ENCODE measurements at places on chromosomes 2 and 18.

GRCh38 chr18:66752733-66753132 is 148.8 kb upstream of the CDH19 start:
- DNase-seq: no peak

DNA sequence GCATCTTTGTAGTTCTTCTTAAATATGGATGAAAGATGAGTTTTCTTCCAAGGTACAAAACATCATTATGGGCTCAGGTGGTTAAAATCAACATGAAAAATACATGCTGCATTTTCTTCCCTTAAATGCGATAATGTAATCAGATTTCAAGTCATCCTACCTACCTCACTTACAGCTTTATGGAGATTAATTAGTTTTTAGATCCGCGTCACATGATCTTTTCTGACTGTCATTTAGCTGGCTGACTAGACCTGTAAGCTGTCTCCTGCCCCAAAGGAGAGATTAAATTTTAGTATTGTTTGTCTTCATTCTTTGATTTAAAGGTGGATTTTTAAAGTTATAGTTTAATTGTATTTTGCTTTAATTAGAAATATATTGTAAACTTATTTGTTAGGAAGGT is 678.0 kb upstream of the ZEB2 start:
- no peak for DNase-seq

DNA sequence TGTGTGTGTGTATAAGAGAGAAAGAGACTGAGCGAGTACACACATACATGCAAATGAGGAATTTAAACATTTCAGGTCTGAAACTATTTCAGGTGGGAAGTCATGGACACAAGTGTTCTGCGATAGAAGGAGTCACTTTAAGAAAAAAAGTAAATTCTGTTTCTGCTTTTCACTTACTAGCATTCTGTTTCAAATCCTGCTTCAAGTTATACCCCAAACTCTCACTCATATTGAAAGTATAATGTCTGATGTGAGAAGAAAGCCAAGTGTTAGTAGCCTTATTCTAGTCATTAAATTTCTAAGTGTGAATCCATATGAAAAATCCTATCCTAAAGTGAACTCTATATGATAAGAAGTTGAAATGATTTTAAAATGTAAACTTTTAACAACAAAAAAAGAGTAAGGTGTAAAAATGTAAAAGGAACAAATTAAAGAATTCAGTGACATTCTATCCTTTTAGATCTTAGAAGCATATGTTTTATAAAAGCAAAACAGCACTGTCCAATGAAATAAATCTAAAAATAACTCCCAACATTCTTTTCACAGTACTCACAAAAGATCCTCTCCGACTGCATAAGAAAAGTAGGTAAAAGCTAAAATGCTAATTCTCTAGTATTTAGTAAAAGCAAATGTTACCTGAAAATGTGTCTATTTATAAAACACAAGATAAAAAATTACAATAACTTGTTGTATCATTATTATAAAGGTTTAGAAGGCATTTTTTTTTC is 570.6 kb downstream of the ZEB2 start:
- DNase-seq: no peak

- DNase-seq: no peak
Observed at GRCh38 chr18:73408469-73408868, 540.7 kb upstream of the NETO1 start.

GRCh38 chr2:9800975-9801726 is 42.1 kb upstream of the TAF1B start:
- no peak for DNase-seq

DNA sequence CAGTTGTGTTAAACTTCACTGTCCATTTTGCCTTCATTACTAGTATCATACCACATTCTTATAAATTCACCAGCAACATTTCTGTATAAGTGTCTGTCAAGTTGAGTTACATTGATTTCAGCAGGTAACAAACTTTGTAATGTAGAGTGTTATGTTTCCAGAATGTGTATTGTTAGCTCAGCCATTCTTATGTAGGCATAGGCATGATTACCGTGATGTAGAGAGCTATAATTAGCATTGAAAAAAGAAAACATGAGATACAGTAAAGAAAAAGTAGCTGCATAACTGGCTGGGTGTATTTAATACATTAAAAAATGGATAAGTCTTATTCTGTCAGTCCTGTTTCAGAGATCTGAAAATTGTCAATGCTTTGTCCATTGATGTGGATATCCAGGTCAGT is 8.5 kb downstream of the KCNJ13 start:
- no peak for DNase-seq

- DNase-seq: no peak
Observed at GRCh38 chr2:96320728-96321622, 4.1 kb upstream of the ITPRIPL1 start.

DNA sequence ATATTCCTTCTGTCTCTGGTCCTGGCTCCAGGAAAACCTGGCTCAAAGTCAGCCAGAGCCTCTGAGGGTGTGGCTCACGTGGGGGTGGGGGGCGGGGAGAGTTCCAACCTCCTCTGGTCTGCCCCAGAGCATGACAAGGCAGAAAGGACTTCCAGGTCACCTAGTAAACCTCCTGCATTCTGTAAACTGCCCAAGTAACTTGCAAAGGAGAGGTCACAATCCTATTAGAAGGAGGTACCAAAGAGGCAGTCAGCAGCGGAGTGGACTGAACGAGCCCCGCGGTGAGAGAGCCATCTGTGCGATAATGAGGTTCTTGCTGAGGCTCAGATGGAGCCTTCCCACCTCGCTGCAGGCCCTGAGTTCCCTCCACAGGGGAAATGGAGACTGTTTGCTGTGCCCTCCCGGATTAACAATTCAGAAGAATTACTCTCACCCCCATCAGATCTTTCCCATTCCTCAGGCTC is 58.9 kb upstream of the GATA6 start:
- DNase-seq: no peak

DNA sequence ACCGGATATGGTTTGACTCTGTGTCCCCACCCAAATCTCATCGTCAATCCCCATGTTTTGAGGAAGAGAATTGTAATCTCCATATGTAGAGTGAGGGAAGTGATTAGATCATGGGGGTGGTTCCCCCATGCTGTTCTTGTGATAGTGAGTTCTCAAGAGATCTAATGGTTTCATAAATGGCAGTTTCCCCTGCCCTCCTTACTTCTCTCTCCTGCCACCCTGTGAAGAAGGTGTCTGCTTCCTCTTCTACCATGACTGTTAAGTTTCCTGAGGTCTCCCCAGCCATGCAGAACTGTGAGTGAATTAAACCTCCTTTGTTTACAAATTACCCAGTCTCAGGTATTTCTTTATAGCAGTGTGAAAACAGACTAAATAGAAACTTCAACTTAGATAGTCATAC is 69.5 kb downstream of the SESTD1 start:
- no peak for DNase-seq

DNA sequence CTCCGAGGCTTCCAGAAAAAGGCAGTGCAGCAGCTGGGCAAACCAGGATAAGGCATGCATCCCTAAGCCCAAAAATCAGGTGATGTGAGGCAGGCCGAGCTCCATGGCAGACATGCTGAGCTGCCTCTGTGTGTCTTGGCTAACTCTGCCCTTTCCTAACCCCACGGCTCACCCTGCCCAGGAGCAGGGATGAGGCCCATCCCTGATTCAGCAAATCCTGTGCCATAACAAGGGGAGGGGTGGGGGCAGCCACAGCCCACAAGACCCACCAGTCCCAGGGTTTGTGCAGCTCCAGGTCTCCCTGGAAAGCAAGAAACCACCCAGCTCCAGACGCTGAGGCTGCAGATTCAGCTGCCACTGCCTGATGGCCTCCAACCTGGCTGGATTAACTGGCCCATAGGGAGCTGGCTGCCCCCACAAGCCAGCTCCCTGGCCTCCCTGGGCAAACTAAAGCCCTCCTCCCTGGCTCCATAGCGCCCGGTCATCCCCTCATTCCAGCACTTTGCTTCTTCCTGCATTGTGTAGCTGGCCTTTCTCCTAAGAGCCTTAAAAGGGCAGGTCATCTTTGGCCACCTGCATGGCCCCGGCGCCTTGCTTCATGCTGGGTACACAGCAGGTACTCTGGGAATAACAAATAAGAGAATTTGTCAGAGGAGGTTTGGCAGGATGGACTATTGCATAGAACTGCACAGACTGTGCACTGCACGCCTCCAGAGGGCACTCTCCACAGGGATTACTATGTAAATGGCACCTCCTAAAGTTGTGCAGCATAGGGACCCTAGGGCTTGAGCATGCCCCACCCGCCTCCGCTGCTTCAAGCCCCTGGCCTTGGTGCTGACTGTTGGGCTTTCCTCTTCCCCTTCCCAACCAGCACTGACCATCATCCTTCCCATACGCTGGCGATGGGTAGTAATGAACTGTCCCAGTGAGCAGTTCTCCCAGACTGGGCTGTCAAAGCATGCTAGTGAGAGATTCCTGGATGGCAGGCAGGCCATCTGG is 10.7 kb downstream of the STEAP3 start:
- DNase-seq: no peak

DNA sequence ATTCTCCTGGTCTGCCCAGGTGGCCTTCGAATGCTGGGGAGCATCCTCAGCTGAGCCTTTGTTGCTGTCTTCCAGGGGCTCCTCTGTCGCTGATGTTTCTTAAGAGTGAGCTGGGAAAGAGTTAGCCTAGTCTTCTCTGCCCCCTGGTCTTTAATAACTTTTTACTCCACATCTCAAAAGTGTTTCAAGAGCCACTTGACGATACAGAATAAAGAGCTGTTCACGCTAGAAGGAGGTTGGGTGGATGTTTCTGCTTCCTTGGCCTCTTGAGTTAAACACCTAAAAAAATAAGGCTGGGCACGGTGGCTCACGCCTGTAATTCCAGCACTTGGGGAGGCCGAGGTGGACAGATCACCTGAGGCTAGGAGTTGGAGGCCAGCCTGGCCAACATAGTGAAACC is 2.8 kb upstream of the BUB1 start:
- DNase-seq: no peak

DNA sequence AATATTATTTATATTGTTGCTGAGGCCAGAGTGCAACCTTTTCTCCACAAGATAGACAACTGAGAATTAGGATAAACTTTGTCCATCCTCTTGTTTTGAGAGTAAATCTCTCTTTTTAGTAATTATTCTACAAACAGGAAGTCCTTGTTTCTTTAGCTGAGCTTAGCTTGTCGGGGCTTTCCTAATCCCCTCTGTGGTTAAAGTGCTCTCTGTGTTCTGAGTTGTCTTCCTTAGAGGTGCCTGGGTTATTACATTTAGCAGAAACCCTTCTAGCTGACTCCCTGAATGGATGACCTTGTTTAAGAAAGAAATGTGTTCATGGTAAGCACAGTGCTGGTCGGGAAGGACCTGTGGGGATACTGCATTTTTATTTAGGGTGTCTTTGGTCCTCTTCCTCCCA is 12.7 kb downstream of the USP39 start:
- no peak for DNase-seq

GRCh38 chr2:218259099-218259961 is 1.5 kb upstream of the GPBAR1 start:
- no peak for DNase-seq

GRCh38 chr2:197357986-197358385 is 47.4 kb upstream of the ANKRD44 start:
- no peak for DNase-seq

DNA sequence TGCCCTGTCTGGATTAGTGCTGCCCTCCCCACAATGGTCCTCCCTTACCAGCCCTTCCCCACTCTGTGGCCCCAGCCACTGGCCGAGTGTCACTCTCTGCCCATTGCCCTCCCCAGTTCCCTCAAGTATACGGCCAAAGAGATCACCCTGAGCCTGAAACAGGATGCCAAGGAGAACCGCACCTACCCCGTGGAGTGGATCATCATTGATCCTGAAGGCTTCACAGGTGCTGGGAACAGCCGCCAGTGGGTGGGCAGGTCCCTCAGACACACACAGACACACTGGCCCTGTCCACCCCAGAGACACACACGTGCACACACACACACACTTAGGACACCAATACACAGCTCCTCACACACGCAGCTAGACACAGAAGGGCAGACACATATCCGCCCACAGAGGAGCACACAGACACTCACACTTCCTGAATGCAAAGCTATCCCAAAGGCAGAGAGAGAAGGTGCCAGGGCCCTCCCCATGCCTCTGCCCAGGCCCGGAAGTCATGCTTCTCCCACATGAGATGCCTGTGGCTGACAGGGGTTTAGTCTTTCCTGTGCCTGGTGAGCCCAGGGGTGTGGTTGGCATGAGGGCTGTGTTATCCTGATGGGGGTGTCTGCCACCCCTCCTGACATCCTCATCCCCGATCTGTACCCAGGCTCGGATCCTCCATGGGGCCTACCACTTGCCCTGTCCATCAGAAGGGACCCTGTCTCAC is 2.9 kb downstream of the CHRND start:
- no peak for DNase-seq

GRCh38 chr2:219565130-219566080 is 5.9 kb downstream of the OBSL1 start:
- DNase-seq: no peak

- no peak for DNase-seq
Observed at GRCh38 chr2:6905668-6906067, 11.5 kb upstream of the RNF144A start.

GRCh38 chr2:75432761-75433361 is 127.9 kb downstream of the EVA1A start:
- DNase-seq: no peak

DNA sequence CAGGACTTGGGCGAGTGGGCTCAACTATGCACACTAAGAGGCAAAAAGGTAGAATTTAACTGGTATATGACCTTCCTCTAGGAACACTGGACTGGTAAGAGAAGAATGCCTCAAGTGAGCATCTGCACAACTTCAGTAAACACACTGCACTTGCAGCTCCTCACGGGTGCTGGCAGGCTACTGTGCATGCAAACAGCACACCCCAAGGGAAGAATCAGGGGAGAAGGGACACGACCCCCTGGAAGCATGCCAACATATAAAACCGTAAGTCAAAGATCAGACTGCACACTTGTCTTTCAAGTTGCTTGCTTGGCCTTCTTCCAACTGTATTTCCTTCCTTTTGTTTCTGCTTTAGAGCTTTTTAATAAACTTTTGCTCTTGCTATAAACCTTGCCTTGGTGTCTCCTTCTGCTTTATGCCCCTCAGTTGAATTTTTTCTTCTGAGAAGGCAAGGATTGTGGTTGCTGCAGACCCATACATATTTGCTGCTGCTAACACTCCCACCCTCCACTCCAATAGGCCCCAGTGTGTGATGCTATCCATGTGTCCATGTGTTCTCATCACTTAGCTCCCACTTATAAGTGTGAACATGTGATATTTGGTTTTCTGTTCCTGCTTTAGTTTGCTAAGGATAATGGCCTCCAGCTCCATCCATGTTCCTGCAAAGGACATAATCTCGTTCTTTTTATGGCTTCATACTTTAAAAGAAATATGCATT is 263.7 kb upstream of the SPOPL start:
- DNase-seq: no peak

DNA sequence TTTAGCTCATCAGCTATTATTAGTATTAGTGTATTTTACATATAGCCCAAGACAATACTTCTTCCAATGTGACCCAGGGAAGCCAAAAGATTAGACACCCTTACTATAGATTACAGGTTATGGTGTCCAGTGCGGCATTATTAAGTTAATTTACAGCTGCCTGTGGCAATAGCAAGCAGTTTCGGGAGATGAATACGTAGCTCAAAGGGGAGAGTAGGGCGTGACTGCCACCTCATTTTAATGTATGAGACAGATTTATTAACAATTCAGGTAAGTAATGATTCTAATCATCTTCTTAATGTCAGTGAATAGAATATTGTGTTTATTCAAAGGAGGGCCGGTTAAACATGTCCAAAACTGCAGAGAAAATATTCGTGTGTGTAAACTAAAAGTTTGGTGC is 6.8 kb upstream of the DSG3 start:
- DNase-seq: no peak
